GM23248 (cell line): ENCODE measurements at places on chromosomes 11 and 22. TPM values are rescaled to one million over a fixed set of nuclear protein-coding genes. Genes with fewer than 3 reads are reported as not detected.

The PLAAT2 gene
- not detected in 2 replicates for total RNA-seq

The ART1 gene
- not detected in 2 replicates for total RNA-seq

The RAC2 gene
- 32.8 and 35.1 TPM in 2 replicates for total RNA-seq

The OMP gene
- total RNA-seq: not detected in 2 replicates

The KDM2A gene
- 23.4 and 34.4 TPM in 2 replicates for total RNA-seq

The SCN2B gene
- total RNA-seq: not detected in 2 replicates

GRCh38 chr22:28249402-28249801, 330.3 kb upstream of the PITPNB start:
- peaks cover 66% of the 10 kb centered on the region for H3K4me1 ChIP-seq
- no peak overlapping the region for H3K4me3 ChIP-seq
- H3K27me3 ChIP-seq: no peaks in the 10 kb centered on the region
- DNase-seq: no peak
- H3K27ac ChIP-seq: no peak overlapping the region

- no peak overlapping the region for H3K27ac ChIP-seq
- no peaks in the 10 kb centered on the region for H3K27me3 ChIP-seq
- no peaks in the 10 kb centered on the region for H3K36me3 ChIP-seq
- no peaks in the 10 kb centered on the region for H3K4me1 ChIP-seq
- no peak overlapping the region for H3K4me3 ChIP-seq
Measured at GRCh38 chr22:19824212-19824925, 30.3 kb downstream of the GNB1L start.

- H3K27me3 ChIP-seq: no peaks in the 10 kb centered on the region
- no peak overlapping the region for H3K27ac ChIP-seq
- no peak for DNase-seq
Measured at GRCh38 chr11:109783014-109783413, 310.2 kb upstream of the ZC3H12C start.

GRCh38 chr11:102407901-102408300, 44.7 kb downstream of the TMEM123 start:
- H3K36me3 ChIP-seq: peaks cover 6% of the 10 kb centered on the region; the same call in 1 of the 2 replicates
- no peak for DNase-seq
- no peaks in the 10 kb centered on the region for H3K4me1 ChIP-seq
- H3K4me3 ChIP-seq: no peak overlapping the region

GRCh38 chr11:44072757-44073658, 6.9 kb downstream of the ACCS start:
- no peak overlapping the region for H3K27ac ChIP-seq
- DNase-seq: no peak
- H3K4me1 ChIP-seq: no peaks in the 10 kb centered on the region
- no peak overlapping the region for H3K4me3 ChIP-seq
- no peaks in the 10 kb centered on the region for H3K27me3 ChIP-seq
- no peaks in the 10 kb centered on the region; the same call in 1 of the 2 replicates for H3K36me3 ChIP-seq

- peaks cover 57% of the 10 kb centered on the region for H3K27me3 ChIP-seq
- no peaks in the 10 kb centered on the region for H3K36me3 ChIP-seq
- no peak for DNase-seq
- H3K27ac ChIP-seq: no peak overlapping the region
- H3K4me1 ChIP-seq: no peaks in the 10 kb centered on the region
Measured at GRCh38 chr11:121512468-121513465, 60.0 kb upstream of the SORL1-AS1 start.

DNA sequence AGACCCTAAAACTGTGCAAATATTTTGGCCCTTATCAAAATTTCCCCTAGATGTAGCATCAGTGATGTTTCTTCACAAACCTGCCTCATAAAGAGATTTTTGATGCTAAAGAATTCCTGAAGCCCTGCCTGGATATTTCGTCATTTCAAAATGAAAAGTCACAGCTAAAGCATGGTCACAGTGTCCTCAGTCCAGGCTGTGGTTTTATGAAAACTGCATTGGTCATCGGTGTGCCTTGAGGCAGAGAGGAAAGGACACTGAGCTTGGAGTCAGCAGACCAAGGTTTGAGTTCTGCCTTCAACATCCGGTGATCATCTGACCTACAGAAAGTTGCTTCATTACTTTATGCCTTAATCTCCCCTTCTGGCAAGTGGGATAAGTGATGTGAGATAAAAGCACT, 34.8 kb upstream of the ALKBH3 start:
- peak; percentile 21 for DNase-seq
- H3K4me3 ChIP-seq: no peak overlapping the region
- no peaks in the 10 kb centered on the region for H3K4me1 ChIP-seq
- H3K36me3 ChIP-seq: 0 out of 2 replicates have a peak, but pooled peaks cover 2% of the 10 kb centered on the region

DNA sequence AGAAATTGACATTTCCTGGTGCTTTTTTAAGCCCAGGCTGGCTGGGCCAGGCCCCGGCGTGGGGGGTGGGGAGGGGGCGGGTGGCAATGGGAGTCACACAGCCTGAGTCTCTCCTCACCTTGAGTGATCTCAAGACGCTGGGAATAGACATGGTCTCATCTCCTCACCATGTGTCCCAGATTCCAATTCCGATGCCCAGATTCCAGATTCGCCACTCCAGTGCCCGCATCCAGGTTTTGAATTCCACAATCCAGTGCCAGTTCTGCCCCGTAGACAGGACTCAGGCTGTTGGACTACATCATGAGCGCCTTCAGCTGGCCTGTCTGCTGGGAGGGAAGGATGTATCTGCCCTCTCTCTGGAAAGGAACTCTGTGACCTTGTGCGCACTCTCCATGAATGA, 19.1 kb downstream of the KCNC1 start:
- H3K27ac ChIP-seq: no peak overlapping the region
- H3K4me3 ChIP-seq: no peak overlapping the region
- H3K27me3 ChIP-seq: peaks cover 16% of the 10 kb centered on the region

DNA sequence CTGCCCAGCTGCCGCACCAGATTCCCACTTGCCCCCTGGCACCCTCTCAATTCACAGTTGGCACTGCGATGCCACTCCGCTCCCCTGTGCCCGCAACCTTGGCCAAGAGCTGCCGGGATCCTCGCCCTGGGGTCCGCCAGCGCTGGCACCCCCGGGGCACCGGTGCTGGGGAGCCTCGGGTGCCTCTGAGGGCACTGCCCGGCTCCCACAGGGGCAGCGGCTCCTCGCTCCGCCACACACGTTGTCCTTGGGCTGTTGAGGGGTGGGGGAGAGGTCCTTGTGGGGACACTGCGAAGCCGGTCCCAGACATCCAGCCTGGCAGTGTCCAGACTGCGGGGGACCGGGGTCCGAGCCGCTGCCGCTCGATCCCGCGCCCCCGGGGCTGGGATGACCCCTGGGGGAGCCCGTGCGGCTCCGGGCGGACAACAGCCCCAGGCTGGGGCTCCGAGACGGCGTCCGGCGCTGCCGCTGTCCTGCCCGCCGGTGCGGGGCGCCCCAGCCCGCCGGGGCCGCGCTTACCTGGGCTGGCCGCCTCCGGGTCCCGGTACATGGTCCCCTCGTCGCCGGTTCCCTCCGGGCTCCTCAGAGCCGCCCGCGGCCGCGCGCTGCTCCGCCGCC, 496 bp downstream of the SYT7 start:
- H3K4me1 ChIP-seq: no peaks in the 10 kb centered on the region
- peak; percentile 38 for DNase-seq
- H3K36me3 ChIP-seq: no peaks in the 10 kb centered on the region
- H3K27me3 ChIP-seq: peaks cover 10% of the 10 kb centered on the region

GRCh38 chr11:102727890-102728289, 3.1 kb upstream of the MMP8 start:
- peak; percentile 54 for DNase-seq
- no peak overlapping the region for H3K27ac ChIP-seq
- peaks cover 27% of the 10 kb centered on the region for H3K4me1 ChIP-seq
- no peaks in the 10 kb centered on the region for H3K27me3 ChIP-seq
- H3K4me3 ChIP-seq: no peak overlapping the region

DNA sequence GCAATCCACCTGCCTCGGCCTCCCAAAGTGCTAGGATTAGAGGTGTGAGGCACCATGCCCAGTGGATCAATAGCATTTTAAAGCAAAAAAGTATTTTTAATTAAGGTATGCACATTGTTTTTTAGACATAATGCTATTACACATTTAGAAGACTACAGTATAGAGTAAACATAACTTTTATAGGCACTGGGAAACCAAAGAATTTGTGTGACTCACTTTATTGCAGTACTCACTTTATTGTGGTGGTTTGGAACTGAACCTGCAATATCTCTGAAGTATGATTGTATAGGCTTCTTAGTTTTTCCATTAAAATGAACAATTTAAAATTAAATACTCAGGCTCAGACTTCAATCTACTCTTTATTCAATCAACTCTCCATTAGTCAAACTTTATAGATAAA, 17.5 kb upstream of the CD3E start:
- no peaks in the 10 kb centered on the region for H3K4me1 ChIP-seq
- peaks cover 30% of the 10 kb centered on the region for H3K27me3 ChIP-seq
- H3K4me3 ChIP-seq: no peak overlapping the region

DNA sequence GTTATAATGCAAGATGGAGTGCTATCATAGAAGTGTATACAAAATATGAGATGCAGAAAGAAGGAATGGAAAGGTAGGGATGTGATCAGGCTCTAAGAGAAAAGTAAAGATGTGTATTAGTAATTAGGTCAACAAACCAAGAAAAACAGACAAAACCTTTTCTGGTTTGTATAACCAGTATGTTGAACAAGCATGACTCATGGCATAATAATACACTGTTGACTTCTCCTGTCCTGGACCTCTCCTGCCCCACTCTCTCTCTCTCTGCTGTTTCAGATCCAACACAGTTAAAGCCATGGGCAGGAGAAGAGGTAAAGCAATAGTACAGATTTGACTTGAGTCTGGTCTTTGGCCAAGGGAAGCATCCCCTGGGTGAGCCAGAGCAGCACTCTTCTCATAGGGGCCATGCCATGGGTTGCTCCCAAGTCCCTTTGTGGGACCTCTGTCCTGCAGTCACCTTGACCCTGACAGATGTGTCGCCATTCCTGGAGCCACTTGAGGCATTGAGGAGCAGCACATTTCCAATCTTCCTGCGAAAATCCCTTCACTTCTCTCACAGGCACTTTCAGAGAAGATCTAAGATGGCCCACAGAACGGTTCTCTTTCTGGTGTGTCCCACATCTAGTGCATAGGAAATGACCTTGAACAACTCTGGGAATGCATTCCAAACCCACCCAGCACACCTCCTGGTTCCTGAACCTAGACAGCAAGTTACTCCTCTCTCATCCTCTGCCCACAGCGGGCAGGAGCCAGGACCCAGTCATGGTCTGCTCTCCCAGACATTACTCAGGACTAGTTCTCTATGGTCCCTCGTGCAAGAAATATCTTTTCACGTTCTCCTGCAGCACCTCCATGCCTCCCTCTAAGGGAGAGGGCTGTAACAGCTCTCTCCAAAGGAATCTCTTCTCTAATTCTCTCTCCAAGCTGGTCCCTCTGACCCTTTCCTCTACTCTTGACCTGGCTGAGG, 58.2 kb upstream of the PRSS23 start:
- H3K4me3 ChIP-seq: no peak overlapping the region
- H3K27me3 ChIP-seq: no peaks in the 10 kb centered on the region

- H3K27ac ChIP-seq: no peak overlapping the region
- H3K36me3 ChIP-seq: no peaks in the 10 kb centered on the region
- DNase-seq: no peak
- H3K4me1 ChIP-seq: no peaks in the 10 kb centered on the region
- peaks cover 56% of the 10 kb centered on the region for H3K27me3 ChIP-seq
Measured at GRCh38 chr11:121365304-121365703, 72.7 kb downstream of the SC5D start.

GRCh38 chr22:20776624-20777405, 2.9 kb downstream of the SERPIND1 start:
- H3K36me3 ChIP-seq: 0 out of 2 replicates have a peak, but pooled peaks cover 3% of the 10 kb centered on the region
- H3K4me3 ChIP-seq: no peak overlapping the region
- H3K27ac ChIP-seq: no peak overlapping the region; the same call in 1 of the 2 replicates
- H3K4me1 ChIP-seq: peaks cover 13% of the 10 kb centered on the region
- no peak for DNase-seq

DNA sequence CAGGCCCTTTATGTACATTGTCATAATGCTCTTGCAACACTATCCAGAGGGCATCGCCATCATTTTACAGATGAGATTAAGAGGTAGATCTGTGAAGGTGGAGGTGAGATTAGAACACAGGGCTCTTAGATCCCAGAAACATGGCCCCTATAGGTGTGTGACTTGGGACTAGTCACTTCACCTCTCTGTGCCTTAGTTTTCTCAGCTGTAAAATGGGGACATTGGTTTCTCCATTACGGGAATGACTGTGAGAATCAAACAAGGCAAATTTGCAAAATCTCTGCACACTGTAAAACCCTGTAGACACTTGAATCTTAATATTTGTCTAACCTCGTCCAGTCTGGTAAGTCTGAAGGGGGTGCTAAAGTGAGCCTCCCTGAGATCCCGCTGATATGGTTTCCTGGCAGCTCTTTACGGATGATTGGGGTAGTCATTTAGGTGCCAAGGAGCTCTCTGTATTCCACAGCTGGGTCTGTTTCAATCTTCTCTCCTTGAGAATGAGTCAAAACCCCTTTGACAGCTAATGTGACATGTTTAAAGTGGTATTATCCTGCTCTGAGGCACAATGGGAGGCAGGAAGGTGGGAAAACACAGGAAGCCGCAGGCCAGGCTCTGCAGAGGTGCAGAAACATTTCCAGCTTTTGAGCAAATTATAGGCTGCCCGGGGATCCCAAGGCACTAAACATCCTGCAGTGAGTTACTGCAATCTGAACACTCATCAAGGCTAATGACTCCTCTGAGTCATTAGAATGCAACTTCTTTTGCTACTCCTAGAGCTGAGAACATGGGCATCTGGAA, 140.8 kb downstream of the CCDC81 start:
- H3K27ac ChIP-seq: peak overlapping the region; percentile 36
- H3K27me3 ChIP-seq: no peaks in the 10 kb centered on the region

- peaks cover 3% of the 10 kb centered on the region; the same call in 1 of the 2 replicates for H3K36me3 ChIP-seq
- no peak overlapping the region for H3K4me3 ChIP-seq
- peaks cover 9% of the 10 kb centered on the region; the same call in 1 of the 2 replicates for H3K4me1 ChIP-seq
- no peak overlapping the region for H3K27ac ChIP-seq
Measured at GRCh38 chr11:516400-516799, 9.4 kb upstream of the RNH1 start.

- no peak for DNase-seq
- H3K27me3 ChIP-seq: peaks cover 8% of the 10 kb centered on the region
- no peak overlapping the region for H3K27ac ChIP-seq
- H3K4me3 ChIP-seq: no peak overlapping the region; the same call in 1 of the 2 replicates
Measured at GRCh38 chr22:50548921-50549790, 3.5 kb downstream of the KLHDC7B start.

- no peaks in the 10 kb centered on the region for H3K27me3 ChIP-seq
- H3K4me1 ChIP-seq: no peaks in the 10 kb centered on the region
- H3K4me3 ChIP-seq: no peak overlapping the region
- DNase-seq: no peak
- H3K36me3 ChIP-seq: no peaks in the 10 kb centered on the region
Measured at GRCh38 chr11:14067686-14068085, 105.2 kb downstream of the SPON1 start.

DNA sequence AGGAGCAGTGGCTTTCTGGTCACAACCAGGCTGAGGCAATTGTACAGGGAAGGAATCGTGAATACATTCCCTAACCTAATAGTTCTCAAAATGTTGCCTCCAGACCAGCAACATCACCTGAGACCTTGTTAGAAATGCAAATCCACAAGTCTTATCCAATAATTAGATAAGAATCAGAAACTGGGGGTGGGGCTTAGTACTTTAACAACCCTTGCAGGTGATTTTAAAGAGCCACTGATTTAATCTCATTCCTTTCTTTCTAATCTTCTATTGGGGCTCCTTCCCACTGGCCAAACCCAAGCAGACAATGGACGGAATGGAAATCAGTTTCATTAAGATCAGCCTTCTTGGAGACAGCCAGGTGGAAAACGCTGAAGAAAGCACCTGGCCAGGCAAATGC, 142.4 kb upstream of the DDI1 start:
- peaks cover 29% of the 10 kb centered on the region for H3K4me1 ChIP-seq
- no peaks in the 10 kb centered on the region for H3K27me3 ChIP-seq
- no peak for DNase-seq
- no peak overlapping the region for H3K4me3 ChIP-seq
- H3K36me3 ChIP-seq: no peaks in the 10 kb centered on the region
